GM13977 (cell line): ENCODE measurements at places on chromosomes 13 and 19.
A peak's percentile ranks its signal among the peaks of the same experiment; 100 is the strongest.

GRCh38 chr19:51242881-51243630 is 7.8 kb upstream of the SIGLECL1 start:
- no peak for DNase-seq

DNA sequence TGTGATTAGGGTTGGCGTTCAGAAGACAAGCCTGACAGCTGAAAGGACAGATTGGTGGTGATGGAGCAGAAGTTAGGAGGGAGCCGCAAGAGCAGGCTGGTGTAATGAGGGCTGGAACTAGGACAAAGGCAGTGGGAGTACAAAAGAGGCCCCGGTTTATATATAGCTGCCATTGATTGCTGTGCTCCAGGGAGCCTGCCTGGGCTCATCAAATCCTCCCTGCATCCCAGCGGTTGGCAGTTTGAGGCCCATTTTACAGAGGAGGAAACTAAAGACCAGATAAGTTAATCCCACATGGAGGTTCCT is 123.7 kb downstream of the CACNA1A start:
- no peak for DNase-seq

GRCh38 chr19:38378866-38379265 is 4.5 kb downstream of the PSMD8 start:
- DNase-seq, result no peak

DNA sequence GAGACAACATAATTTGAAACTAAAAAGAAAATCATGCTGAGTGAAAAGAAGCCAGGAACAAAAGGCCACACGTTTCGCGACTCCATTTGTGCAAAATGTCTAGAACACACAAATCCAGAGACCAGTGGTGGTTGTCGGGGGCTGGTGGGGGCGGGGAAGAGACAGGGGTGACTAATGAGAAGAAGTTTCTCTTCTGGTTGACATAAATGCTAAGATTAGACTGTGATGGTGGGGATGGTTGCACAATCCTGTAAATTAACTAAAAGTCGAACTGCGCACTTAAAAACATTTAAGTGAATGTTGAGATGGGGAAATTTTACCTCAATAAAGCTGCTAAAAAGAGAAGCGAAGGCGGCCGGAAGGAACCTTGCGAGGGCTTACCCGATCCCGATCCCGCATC is 7.1 kb downstream of the AKAP8 start:
- DNase-seq, result no peak

- DNase-seq, result no peak
Measured at GRCh38 chr13:44400736-44401135, 27.1 kb downstream of the SERP2 start.

GRCh38 chr13:106466691-106467426 is 68.6 kb downstream of the EFNB2 start:
- no peak for DNase-seq

DNA sequence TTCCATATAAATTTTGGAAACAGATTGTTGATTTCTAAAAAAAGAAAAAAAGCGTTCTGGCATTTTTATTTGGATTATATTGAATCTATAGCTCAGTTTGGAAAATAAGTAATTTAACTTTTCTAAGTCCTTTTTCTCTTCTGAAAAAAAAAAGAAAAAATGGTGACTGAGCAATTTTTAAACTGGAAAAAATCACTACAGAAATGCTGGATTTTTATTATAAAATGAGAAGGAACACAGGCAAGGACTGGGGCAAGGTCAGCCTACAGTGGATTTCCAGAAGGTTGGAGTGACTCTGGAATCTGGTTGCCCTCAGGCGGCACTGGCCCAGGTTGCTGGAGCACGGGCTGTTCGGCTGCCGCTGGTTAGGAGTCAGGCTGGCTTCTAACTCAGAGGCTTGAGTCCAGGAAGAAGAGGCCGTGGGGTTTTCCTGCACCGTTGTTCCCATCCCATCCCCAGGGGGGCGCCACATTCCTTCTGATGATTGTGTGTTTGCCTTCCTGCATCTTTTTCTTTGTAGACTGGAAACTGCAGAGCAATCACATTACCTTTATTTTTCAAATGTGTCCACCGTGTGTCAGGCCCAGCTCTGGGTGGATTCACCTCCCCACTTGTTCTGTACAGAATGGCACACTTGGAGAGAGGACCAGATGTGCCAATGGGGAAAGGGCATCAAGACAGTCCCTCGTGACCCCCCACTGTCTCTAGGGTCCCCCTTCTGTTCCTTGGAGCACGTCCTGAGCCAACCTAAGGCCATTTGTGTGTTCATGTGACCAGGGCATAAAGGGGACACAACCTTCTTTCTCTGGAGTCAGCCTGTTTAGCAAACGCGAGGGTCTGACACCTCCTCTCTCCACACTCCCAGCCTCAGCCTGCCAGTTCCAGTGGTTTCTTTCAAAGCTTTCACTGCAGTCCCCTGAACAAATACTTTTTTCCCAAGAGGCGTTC is 44.5 kb upstream of the GTF3A start:
- peak; percentile 72 for DNase-seq

- no peak for DNase-seq
Measured at GRCh38 chr19:49120325-49120683, 960 bp downstream of the PPFIA3 start.

- peak; percentile 75 for DNase-seq
Measured at GRCh38 chr19:7506385-7507328, 9.2 kb upstream of the ZNF358 start.

DNA sequence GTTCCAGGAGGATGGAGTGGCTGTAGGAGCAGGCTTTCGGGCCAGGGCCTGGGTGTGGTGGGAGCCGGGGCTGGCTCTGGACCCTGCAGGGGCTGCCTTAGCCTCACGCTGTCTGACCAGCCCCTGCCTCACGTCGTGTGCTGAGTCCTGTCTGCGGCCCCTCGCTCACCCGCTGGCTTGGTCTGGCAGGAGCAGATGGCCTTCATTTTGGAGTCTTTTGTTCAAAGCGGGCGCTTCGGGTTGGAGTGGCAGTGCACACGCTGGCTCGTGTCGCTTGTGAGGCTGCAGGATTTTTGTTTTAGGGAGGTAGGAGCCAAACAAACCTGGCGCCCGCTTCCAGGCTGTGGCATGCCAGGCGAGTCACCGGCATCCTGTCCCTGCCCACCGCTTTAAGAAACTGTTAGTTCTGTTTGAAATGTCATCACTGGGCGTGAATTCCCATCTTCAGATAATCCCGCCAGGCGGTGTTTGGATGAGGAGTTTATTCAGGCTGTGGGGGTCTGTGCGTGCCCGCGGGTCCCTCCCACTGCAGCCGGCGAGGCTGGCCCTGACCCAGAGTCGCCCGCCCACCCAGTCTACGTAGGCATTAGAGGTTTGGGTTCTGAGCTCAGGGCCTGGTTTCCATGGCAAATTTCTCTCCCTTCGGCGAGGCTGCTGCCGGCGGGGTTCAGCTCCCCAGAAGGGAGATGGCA is 89.8 kb downstream of the KDM4B start:
- no peak for DNase-seq

DNA sequence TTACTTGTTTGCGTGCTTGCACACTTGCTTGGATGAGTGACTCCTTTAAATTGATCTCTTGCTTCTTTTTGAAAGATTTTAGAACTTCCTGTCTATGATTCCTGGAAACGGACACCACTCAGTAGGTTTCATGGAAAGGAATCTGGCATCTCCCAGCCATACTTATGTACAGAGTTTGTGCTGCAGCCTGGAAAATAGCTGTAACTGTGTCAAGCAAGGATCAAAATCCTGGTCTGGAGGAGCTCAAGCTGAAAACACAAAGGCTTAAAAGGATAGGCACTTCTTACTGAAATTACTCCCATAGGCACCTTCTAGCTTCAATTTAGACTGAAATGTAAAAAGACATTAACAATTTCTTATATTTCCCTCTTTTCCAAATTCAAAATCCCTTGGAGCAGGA is 1.4 kb upstream of the FREM2 start:
- DNase-seq, result no peak

- DNase-seq, result peak; percentile 42
Measured at GRCh38 chr13:27176470-27177410, 5.1 kb upstream of the USP12 start.

GRCh38 chr13:110197026-110197425 is 109.9 kb downstream of the COL4A1 start:
- DNase-seq, result no peak

DNA sequence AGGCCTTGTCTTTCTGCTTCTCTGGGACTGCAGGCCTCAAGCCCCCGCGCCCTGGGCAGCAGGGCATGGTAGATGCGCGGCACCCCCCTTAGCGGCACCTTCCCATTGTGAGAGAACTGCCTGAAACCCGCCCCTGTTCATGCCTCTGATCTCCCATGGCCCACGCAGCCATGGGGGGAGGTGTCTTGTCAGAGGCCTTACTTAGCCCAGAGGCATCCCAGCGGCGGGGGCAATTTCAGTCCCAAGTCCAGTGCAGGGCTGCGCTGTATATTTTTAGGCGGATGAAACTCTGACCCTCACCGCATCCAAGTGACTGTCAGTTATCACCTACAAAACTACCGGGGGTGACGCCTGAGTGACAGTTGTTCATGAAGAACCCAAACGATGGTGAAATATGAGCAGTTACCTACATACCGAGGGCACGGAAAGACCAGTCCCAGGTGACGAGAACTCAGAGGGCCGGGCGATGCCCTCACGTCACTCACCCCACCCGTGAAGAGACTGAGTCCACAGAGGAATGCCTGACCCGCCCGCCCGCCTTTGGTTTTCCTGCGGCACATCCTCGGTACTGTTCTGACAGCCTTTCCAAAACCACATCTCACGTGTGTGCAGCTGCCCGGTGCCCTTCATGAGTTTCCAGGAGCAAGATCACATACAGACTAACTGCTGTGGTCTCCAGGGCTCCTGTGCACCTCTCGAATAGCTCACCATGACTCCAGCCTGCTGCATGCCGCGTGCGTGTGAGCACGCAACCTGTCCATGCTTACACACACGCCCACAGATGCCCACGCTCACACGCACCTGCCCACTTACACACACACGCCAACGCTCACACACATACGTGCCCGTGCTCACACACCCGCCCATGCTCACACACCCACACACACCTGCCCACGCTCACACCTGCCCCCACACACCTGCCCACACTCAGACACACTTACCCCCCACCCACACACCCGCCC is 14.4 kb downstream of the IL17D start:
- DNase-seq, result no peak

DNA sequence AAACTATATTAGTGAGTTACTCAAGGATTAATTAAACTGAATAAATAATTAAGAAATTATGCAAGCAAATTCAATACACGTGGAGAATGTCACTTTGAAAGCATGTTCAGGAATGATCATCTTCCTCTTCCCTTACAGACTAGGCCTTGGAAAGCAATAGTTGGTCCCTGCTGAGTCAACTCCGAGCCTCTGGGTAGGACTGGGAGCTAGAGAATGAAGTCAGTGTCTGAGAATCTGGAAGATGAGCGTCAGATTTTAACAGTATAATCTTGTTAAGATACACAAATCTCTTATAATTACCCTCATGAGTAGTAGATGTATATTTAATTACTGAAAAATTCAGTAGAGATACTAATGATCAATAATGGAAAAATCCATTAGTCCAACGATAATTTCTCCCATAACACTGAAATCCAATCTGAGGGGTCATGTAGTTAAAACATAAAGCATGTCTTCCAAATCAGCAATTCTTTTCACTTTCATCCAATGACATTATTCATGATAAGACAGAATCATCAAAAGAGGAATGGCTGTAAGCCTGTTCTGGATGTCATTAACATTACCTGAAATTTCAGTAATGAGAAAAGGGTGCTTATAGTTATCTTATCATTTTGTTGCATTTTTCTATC is 423.0 kb downstream of the DCT start:
- no peak for DNase-seq

GRCh38 chr19:4357095-4357797 is 13.9 kb downstream of the MPND start:
- no peak for DNase-seq
